ENCODE measurements at places on chromosomes 3 and 15.

- DNase-seq: no peak
These were observed 429.3 kb downstream of the GRM7 start for GRCh38 chr3:7290077-7290825.

GRCh38 chr15:52485290-52485689 is 43.4 kb downstream of the MYO5A start:
- no peak for DNase-seq

DNA sequence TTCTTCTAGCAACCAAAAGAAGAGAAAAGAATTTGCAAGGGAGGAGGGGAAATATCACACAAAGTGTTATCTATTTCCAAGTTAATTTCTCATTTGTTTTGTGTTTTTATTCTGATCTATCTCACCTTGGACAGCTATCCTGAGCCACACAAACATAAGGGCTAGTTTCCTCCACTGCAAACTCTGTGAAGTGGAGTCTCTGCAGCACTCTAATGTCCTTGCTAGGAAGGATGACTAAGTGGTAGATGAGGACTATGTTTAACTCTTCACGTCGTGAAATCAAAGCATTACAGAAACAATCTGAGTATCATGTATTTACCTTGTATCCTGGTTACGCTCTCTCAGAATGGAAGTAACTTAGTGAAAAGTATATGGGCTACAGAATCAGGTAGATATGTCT is 33.9 kb upstream of the CHRM5 start:
- DNase-seq: no peak

GRCh38 chr3:190721330-190721729 is 141.2 kb downstream of the GMNC start:
- DNase-seq: no peak

- DNase-seq: no peak
These were observed 3.4 kb downstream of the CIB2 start for GRCh38 chr15:78127882-78128281.

Data from stimulated activated CD8-positive, alpha-beta memory T cell treated with anti-CD3 and anti-CD28 coated beads, Interleukin-4, amount 100 ng/mL, for 1 hour (primary cell).